ENCODE measurements at places on chromosomes 5 and 9. TPM values are rescaled to one million over a fixed set of nuclear protein-coding genes. Genes with fewer than 3 reads are reported as not detected.

DNA sequence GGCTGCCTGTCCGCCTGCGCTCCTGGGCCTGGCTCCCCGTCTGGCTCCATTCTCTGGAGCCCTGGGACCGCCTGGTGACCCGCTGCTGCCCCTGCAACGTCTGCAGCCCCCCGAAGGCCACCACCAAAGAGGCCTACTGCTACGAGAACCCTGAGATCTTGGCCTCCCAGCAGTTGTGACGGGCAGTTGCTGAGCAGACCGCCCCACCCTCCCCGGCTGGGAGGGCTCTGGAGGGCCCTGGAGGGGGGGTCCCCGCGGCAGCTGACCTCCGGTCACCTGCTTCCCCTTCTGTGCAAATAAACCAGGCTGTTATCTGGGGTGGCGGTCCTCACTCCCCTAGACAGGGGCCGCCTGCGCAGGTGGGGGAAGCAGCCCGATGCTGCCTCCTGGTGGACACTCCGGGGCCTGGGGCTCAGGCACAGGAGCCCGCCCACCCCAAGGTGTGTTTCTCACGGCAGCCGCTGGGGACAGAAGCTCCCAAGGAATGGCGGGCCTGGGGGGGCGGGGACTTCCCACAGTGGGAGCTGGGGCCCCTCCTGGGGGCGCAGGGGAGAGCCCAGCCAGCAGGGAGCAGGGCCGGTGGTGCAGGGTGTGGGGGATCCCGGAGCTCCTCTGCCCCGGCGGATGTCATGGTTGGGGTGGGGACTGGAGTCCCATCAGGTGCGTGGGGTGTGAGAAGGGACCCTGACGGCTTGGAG, 4.7 kb upstream of the TUBB4B start:
- DNase-seq, result no peak

GRCh38 chr9:112878752-112879151, 11.9 kb downstream of the SLC46A2 start:
- DNase-seq, result no peak

The ACOT12 gene
- 0.79 TPM for polyA plus RNA-seq

The ZNF883 gene
- 12.1 TPM for polyA plus RNA-seq

The ENHO gene
- polyA plus RNA-seq, result 1.8 TPM

All from right renal cortex interstitium (tissue), 3 donors.